ENCODE measurements at places on chromosomes 16 and 17.

DNA sequence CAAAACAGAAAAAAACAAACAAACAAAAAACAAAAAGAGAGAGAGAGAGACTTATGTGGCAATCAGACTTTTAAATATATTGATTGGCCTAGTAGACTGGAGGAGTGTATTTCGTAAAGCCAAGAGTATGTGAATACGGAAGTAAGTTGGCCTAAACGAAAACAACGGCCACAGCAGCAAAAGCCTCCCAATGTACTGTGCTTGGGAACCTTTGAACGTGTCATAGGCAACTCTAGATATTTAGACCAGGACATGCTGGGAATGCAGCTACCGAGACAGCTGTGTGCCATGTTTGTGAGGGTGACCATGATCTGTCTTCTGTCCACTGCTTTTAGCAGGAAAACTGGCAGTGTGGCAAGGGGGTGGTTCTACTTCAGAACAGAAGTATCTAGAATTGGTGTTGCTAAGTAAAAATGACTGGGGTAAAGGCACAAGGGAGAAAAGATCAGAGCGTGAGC, 7.4 kb downstream of the MAF start:
- no peak for DNase-seq

GRCh38 chr16:77077256-77077922, 113.6 kb upstream of the MON1B start:
- DNase-seq, result no peak

GRCh38 chr16:2358811-2359210, 18.3 kb upstream of the ABCA3 start:
- DNase-seq, result no peak

DNA sequence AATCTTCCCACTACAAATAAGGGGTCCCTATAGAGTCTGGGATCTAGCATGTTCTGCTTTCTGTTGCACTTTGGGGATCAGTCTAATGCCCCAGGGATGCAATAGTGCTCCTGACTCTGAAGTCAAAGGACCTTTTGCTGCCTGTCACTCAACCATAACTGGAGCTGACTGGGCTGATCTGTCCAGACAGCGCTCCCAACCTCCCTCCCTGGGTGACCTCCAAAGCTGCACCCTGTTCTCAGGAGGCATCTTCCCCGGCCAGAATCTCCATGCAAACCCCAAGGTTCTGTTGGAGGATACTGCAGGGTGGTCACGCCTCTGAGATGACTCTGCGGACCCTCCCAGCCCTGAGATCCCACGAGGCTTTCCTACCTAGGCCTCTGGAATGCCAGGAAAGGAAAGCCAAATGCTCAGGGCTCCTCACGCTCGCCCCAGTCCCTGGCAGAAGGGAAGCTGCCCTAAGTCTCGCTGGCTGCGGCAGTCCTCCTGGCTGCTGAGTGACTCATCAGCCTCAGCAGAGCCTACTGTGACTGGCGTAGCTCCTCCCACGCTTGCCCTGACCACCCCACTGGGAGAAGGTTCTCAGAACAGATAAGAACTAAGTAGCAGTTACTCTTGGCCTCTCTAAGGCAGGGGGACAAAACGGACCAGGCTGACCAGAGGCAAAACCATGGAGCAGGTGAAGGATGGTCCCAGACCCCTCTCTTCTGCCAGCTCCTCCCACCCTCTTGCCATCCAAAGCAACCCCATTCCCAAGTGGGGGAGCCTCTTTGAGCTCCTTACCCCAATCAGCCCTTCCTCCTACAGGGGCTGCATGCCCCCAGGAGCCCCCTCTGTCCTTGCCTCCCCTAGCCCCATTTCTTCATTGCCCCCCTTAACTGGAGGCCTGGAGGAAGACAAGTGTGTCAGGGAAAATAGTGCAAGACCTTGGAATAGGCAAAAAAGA, 124.1 kb upstream of the TNRC6C start:
- peak; percentile 82 for DNase-seq

DNA sequence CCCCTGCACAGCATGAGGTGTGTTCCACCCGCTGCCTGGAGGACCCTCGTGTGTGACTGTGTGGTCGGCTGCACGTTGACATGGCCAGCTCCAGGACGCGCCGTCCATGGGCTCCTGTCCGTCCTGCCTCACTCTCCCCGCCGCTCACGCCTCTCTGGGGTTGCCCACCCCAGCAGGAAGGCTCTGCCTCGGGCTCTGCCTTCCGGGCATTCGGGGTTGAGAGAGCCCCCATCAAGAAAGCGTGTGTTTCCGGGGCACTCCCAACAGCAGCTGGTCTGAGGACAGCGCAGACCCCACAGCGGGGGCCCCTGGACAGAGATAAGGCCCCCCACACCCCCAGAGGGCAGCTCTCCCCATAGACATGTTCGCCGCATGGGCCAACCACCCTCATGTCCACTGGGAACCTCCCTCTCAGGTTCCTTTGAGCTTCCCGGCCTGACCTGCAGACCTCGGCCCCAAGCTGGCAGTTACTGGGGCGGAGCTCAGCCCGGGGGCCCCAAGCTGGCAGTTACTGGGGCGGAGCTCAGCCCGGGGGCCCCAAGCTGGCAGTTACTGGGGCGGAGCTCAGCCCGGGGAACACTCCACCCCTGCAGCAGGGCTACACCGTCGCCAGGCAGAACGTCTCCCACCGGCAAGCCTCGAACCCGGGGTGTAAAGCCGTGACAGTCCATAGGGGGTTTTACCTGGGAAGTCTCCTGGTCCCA, 8.4 kb upstream of the PIEZO1 start:
- DNase-seq, result no peak

- peak; percentile 67 for DNase-seq
Measured at GRCh38 chr17:72297326-72298115, 176.7 kb downstream of the SOX9 start.

DNA sequence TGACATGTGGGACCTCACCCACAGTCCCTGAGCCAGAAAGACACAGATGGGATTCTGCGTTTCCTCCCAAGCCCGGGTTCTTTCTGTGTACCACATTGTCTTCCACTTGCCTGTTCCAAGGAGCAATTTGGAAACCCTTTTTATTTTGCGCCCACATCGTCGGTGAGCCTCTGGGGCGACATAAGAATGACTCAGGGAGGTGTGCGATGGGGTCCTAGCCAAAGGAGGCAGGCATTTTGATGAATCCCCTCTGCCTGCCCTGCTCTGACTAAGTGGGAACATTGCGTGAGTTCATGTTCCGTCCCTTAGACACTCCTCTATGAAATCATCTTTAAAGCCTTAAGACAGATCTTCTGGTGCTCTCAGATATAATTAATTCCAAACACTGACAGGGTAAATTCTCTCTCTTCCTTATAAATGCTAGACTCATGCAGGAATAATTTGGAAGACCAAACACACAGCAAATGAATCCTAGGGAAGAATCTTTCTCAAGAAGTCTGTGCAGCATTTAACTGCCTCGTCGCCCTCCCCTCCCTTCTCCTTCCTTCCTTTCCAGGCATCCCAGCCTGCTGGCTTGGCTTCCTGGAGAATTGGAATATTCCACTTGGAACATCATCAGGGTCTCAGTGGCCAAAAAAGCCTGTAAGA, 52.7 kb upstream of the FOXF1 start:
- no peak for DNase-seq

GRCh38 chr17:68591583-68591982, 9.6 kb downstream of the FAM20A start:
- DNase-seq, result no peak

DNA sequence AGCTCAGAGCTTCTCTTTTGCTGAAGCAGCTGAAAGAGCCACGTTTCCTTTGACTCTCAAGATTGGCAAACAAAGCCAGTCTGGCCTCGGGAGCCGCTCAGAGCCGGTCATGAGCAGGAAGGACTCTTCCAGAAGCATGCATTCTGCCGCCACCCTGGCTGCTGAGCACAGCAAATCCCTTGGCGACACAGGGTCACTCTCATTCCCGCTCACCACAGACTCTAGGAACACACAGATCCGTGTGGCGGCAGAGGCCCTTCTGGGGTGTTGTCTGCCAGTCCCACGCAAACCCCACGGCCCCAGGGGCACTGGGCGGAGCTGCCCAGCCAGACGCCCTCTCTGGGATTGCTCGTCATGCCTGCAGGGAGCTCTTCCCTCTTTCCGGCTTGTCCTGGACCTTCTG, 157.0 kb downstream of the C16orf95 start:
- DNase-seq, result no peak

- no peak for DNase-seq
Measured at GRCh38 chr17:60840456-60840855, 162.8 kb downstream of the BCAS3 start.

GRCh38 chr16:25177831-25178688, 38.7 kb upstream of the AQP8 start:
- DNase-seq, result no peak

DNA sequence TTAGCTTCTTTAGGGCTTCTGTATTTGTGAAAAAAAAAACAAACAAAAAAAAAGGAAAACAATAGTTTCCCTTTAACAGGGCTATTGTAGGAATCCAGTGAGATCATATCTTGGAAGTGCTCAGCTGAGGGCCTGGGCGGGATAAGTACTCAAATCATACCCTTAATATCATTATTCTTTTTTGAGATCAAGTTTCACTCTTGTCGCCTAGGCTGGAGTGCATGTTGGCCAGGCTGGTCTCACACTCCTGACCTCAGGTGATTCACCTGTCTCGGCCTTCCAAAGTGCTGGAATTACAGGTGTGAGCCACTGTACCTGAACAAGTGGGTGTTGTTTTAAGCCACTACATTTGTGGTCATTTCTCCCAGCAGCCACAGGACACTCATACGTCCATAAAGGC, 87.0 kb downstream of the CDH13 start:
- DNase-seq, result no peak

- peak; percentile 52 for DNase-seq
Measured at GRCh38 chr16:85172455-85173145, 60.3 kb upstream of the CIBAR2 start.

DNA sequence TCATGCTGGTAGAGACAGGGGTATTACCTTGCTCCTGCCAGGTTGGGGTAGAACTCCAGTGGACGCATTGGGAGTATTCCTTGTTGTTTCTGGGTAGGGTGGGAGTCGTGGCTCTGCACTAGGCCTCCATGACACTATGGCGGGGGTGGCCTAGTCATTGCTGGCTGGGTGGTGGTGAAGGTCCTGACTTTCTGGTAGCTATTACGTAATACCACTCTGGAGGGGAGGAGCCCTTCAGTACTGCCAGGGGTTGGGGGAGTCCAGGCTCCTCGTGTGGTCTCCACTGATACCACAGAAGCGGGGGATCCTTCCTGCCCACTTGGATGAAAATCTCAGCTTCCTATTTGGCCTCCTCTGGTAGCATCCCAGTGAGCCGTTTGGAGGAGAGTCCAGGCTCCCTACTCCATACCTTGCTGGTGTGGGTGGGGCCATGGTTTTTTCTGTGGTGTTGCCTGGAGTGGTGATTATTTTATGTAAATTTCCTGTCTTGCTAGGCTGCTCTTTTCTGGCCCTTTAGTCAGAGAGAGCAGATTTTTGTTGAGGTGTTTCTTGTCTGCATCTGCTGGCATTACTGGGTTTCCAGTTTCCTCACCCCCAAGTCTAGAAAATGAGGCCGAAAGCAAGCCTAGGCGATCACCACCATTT, 65.8 kb upstream of the GNG13 start:
- DNase-seq, result no peak

GRCh38 chr17:71338396-71338795, 782.4 kb upstream of the SOX9 start:
- peak; percentile 83 for DNase-seq

DNA sequence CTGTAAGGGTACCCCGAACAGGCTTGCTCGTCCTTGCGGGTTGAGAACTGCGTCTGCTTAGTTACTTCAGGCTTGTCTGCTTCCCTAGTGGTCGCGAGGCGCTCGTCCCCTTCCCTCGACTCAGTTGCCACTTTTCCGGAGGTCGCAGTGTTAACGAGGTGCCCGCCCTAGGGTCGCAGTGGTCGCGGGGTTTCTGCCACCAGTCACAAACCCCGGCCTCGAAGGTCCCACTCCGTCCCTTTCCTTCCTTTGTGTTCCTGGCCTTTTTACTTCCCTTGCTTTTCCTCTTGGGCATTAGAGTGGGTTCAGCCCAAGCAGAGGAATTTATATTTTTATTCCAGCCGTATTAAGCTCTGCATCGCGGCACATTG, 299 bp downstream of the NUP85 start:
- DNase-seq, result no peak

GRCh38 chr17:64938925-64939474, 19.7 kb upstream of the LRRC37A3 start:
- DNase-seq, result no peak

DNA sequence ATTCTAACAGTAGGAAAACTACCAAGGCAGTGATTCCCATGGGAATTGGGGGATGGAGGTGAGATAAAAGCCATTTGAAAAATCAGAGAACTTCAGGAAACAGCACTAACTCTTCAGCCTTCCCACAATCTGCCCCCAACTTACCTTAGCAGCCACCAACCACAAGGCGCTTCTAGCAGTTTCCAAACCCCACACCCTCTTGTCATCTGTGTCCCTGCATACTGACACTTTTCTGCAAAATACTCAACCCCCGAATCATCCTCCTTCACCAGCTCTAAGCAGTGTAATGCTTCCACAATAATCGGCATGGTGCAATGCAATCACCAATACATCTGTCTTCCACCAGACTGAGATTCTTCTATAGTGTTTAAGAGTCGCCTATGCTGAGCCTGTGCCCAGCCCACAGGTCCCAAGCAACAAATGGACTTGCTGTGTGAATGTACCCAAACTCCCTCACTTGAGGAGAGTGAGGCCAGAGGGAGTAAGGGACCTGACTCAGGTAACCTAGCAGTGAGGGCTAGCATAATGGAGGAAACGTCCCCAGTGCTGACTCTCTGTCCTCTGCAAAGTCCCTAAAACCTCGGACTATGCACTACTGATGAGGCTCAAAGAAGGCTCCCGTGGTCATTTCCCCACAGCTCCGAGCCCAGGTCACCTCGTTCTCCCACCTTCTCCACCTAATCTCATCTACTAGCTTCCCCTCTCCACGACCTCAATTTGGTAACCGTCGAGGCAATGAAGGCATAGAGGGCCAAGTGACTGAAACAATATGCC, 943 bp downstream of the DYNC1LI2 start:
- no peak for DNase-seq

DNA sequence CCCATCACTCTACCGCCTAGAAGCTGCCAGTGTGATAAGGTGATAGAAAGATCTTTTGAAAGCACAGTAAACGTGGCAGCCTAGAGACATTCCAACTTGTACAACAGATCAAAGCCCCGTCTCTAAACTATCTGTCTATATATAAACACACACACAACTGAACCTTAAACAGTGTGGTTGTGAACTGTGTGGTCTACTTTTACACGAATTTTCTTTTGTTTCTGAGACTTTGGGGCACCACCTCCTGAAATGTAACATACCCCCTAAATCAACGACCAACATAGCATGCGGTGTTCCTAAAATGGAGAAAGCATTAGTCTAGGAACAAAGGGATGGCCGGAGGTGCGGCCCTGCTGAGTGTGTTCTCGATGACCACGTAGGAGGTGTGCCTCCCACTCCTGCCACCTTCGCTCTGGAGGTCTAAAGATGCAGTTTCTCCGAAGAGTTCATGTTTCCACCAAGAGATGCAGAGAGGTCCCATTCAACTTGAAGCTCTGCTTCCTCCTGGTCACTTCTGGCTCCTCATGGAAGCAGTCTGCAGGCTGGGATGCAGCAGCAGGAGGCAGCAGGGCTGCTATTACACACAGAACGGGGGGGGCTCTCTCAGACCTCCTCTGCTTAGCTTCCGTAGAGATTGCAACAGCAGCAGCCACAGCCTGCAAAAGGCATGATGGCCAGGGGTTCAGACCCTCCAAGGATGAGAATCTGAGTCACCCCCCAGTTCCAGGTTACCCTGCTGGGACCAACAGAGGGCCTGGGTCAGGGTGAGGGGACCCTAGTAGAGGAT, 22.6 kb upstream of the USP10 start:
- no peak for DNase-seq

- no peak for DNase-seq
Measured at GRCh38 chr17:29212681-29213121, 32.5 kb upstream of the MYO18A start.

All from LHCN-M2 (cell line).